ENCODE measurements at places on chromosomes 1 and 21. TPM values are rescaled to one million over a fixed set of nuclear protein-coding genes. Genes with fewer than 3 reads are reported as not detected.

DNA sequence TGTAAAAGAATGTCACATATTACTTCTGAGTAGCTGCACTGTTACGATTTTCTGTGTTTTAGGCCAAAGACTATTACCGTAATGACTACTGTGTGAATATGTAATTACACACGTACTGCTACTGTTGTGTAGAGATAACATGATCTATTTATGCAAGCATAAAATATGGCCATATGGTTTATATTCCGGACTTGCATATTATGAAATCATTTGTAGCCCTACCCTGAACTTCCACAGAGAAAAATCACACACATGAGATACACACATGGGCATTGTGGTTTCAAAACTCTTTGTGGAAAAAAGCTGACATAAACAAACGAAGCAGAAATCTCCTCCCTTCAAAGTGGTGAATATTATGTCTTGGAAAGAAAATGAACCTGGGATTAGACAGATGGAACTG is 373.0 kb upstream of the ADAMTS5 start:
- H3K27me3 ChIP-seq: no peaks in the 10 kb centered on the region
- no peak overlapping the region for H3K27ac ChIP-seq
- no peaks in the 10 kb centered on the region for H3K36me3 ChIP-seq
- no peak overlapping the region for H3K4me3 ChIP-seq
- H3K4me1 ChIP-seq: no peaks in the 10 kb centered on the region
- DNase-seq: no peak

- no peak for DNase-seq
- no peak overlapping the region for H3K4me3 ChIP-seq
- H3K4me1 ChIP-seq: no peaks in the 10 kb centered on the region
- no peaks in the 10 kb centered on the region for H3K36me3 ChIP-seq
- H3K27me3 ChIP-seq: no peaks in the 10 kb centered on the region
These were observed 322.5 kb downstream of the HLX start for GRCh38 chr1:221201773-221202172.

DNA sequence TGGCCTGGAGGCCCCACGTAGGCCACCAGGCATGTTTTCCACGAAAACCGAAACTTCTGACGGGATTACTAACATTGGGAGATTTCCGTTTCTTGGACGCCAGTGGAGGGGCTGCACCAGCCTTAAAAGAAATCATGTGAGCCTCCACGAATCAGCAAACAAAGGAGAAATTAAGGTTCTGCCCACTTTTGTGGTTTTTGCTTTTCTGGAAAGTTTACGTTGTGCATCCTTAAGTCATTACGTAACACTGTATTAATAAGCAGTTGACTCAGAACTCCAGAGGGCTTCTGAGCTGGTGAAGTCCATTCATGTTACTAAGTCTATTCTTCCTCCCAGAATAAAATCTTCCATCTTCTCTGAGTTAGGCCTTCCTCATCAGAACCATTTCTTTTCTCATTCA is 168.5 kb downstream of the PSMG1 start:
- DNase-seq: no peak
- no peak overlapping the region for H3K27ac ChIP-seq
- no peak overlapping the region for H3K4me3 ChIP-seq
- no peaks in the 10 kb centered on the region for H3K27me3 ChIP-seq
- H3K36me3 ChIP-seq: no peaks in the 10 kb centered on the region

Gene FNBP1L
- 0.31 TPM for total RNA-seq

Gene TNFRSF4
- total RNA-seq: 56.8 TPM

- H3K27ac ChIP-seq: no peak overlapping the region
- H3K4me1 ChIP-seq: no peaks in the 10 kb centered on the region
- H3K36me3 ChIP-seq: no peaks in the 10 kb centered on the region
- H3K27me3 ChIP-seq: peaks cover 9% of the 10 kb centered on the region
- no peak for DNase-seq
- H3K4me3 ChIP-seq: no peak overlapping the region
These were observed 145.2 kb downstream of the NTMT2 start for GRCh38 chr1:170290991-170291390.

DNA sequence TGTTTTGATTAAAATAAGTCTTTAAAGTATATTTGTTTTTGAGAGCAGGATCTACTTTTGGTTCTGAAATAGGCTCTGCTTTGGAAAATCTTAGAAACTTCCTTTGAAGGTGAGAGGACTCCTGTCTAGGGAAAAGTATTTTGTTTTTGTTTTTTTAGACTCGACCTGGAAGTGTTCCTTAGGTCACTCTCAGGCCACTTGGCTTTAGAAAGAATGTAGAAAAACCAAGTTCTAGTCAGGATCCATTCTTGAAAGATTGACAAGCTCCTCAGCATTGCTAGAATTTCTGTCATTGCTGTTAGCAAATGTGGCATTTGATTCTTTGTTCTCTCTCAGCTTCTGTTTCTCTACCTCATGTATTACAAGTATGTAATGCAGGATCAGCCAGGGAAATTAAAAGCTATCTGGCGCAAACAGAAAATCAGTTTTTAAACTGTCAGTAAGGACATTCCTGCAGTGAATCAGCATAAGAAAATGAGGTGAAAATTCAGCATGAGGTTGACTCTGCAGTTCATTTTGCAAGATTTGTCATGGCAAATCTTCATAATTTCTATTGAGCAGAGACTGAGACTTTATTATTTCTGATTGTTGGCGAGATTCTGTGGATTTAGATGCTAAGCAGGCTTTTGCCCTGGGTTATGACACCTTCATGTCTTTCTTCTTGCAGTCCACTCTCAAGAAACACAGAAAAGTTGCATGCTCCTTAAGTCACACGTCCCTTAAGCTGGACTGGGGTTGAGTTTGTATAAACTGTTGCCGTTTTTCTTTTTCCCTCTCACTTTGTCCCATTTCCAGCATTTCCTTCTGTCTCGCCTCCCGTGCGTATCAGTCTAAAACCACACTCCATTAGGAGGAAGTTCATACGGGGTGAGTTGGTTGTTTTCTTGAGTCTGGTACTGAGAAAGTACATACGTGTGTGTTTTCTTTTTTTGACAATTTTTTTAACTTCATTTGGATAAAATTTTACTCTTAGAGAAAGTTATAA is 12.6 kb downstream of the NTPCR start:
- H3K36me3 ChIP-seq: peaks cover 14% of the 10 kb centered on the region
- H3K4me1 ChIP-seq: no peaks in the 10 kb centered on the region
- no peaks in the 10 kb centered on the region for H3K27me3 ChIP-seq
- no peak for DNase-seq
- H3K27ac ChIP-seq: no peak overlapping the region

- no peak overlapping the region for H3K27ac ChIP-seq
- H3K36me3 ChIP-seq: no peaks in the 10 kb centered on the region
- DNase-seq: no peak
- H3K27me3 ChIP-seq: peaks cover 3% of the 10 kb centered on the region
- no peak overlapping the region for H3K4me3 ChIP-seq
These were observed 88.9 kb downstream of the CRB1 start for GRCh38 chr1:197356723-197357533.

Gene C1orf53
- total RNA-seq: not detected

- H3K27ac ChIP-seq: no peak overlapping the region
- no peak for DNase-seq
- no peak overlapping the region for H3K4me3 ChIP-seq
- no peaks in the 10 kb centered on the region for H3K27me3 ChIP-seq
- no peaks in the 10 kb centered on the region for H3K4me1 ChIP-seq
These were observed 468.2 kb downstream of the NUF2 start for GRCh38 chr1:163789911-163790310.

- DNase-seq: no peak
- no peaks in the 10 kb centered on the region for H3K36me3 ChIP-seq
- no peak overlapping the region for H3K27ac ChIP-seq
- no peak overlapping the region for H3K4me3 ChIP-seq
- no peaks in the 10 kb centered on the region for H3K4me1 ChIP-seq
- no peaks in the 10 kb centered on the region for H3K27me3 ChIP-seq
These were observed 474.7 kb downstream of the NUF2 start for GRCh38 chr1:163796394-163796821.

Measured in natural killer cell treated with Interleukin-12 subunit alpha and Interleukin-12 subunit beta and Interleukin-15 and Interleukin-18, amount 100 ng/mL, for 72 hours (primary cell).